Activated CD4-positive, alpha-beta memory T cell treated with anti-CD3 and anti-CD28 coated beads for 36 hours (primary cell): ENCODE measurements at places on chromosomes 2 and 18. TPM values are rescaled to one million over a fixed set of nuclear protein-coding genes. Genes with fewer than 3 reads are reported as not detected.

ACTR3 gene
- 668 TPM for total RNA-seq

MATN3 gene
- not detected for total RNA-seq

PLGLB1 gene
- total RNA-seq = 0.48 TPM

SAG gene
- total RNA-seq = 0.27 TPM

LYG1 gene
- 1.2 TPM for total RNA-seq

RAB17 gene
- not detected for total RNA-seq

NEMP2 gene
- total RNA-seq = 28.8 TPM
